Activated B cell treated with CpG ODN at 0.5 μM for 24 hours (primary cell): ENCODE measurements at places on chromosomes 7 and 10.

DNA sequence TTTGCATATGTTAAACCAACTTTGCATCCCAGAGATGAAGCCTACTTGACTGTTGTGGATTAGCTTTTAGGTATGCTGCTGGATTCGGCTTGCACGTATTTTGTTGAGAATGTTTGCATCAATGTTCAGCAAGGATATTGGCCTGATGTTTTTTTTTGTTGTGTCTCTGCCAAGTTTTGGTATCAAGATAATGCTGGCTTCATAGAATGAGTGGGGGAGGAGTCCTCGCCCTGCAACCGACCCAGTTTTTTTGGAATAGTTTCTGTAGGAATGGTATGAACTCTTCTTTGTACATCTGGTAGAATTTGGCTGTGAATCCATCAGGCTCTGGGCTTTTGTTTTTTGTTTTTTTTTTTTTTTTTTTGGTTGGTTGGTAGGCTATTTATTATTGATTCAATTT is 147.9 kb downstream of the AHR start:
- DNase-seq: no peak

- DNase-seq: no peak
These were observed 58.2 kb downstream of the ZNF680 start for GRCh38 chr7:64504581-64505120.

DNA sequence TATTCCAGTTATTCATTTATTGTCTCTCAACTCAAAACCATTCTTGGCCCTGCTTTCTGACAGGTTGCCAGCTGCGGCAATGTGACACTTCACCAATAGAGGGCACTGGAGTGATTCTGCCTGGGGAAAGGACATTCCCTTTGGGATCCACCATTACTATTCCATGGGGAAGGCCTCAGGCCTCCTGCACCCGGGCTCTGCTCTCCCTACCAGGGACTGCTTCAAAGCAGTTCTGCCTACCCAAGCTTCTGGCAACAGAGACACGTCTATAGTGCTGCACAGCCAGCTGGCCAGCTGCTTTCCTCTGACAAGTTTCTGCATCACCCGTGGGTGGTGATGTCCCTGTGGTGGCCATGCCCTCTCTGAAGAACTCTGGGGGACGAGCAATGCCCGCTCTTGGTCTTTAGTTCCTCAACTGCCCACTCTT is 163.8 kb downstream of the ELMO1 start:
- peak; percentile 25 for DNase-seq

DNA sequence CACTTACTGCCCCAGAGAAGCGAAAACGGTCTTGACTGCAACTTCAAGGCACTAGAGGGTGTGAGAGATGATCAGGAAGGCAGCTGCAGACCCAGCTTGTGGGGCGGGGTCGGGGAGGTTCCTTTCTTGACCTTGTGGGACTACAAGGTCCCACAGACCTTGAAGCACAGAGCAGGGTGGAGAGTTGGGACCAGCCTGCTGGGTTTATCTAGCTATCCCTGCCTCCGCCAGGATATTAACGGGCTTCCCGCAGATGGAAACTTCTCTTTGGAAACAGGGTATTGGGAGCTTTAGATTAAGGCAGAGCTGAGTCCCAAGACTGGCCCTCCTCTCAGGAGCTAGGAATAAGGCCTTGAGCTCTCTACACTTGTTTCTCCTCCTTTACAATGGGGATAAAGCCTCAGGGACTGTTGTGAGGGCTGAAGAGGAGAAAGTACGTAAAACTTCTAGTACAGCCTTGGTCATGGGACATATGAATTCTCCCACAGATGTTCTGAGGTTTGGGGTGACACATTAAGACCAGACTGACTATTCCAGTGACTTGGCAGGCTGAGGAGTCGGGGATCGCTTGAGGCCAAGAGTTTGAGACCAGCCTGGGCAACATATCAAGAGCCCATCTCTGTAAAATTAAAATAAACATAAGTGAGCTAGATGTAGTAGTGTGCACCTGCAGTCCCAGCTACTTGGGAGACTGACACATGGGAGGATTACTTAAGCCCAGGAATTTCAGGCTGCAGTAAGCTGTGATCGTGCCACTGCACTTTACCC is 153.2 kb downstream of the CDH23 start:
- DNase-seq: no peak

DNA sequence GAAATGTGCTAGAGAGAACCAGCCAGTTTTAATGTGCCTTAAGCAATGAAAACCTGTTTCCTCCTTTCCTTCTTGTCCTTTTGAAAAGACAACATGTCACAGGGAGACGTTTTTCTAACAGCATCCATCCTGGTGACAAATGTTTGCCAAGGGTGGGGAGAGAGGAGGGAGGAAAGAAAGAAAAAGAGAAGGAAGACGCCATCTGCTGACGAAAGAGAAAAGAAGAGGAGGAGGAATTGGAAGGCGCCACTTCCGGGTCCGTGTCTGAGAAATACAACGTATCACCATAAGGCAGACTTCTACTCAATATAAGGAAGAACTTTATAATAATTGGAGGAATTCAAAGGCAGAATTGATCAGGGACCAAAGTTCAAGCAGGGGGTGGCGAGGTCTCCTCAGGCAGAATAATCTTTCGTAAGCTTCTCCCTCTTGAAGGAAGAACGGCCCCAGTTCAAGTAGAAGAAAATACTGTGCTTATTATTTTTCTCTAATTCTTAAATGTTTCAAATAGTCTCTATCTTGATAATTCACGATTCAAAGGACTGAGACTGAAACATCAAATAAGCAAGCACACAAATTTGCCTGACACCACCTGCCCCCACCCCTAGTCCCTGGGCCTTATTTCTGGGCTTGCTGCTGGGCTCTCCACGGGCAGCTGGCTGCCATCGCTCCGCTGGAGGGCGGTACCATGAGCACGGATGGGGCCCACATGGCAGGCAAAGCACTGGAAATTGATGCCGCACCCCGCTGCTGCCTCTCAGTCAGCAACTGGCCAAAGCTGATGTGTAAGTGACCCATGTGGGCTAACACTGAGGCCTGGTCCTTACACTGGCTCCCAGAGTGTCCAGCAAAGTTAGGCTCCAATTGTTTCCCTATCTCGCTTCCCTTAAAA is 273.7 kb upstream of the KLF14 start:
- DNase-seq: no peak
